ENCODE measurements at places on chromosomes 5 and 9.

DNA sequence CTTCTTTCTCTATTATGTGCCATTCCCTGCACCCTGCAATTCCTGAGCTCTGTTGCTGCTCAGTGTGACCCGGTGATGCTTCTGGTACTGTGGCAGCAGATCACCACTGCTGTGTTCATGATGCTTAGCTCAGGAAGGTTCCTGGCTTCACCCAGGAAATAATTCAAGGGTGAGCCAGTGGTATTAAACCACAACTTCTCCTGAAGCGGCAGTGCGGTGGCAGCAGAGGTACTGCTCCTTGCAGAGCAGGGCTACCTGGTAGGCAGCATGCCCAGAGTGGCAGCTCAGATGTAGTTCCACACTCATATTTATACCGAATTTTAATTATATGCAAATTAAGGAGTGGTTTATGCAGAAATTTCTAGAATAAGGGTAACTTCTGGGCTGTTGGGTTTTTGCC is 213.8 kb upstream of the ZNF608 start:
- DNase-seq, result no peak

DNA sequence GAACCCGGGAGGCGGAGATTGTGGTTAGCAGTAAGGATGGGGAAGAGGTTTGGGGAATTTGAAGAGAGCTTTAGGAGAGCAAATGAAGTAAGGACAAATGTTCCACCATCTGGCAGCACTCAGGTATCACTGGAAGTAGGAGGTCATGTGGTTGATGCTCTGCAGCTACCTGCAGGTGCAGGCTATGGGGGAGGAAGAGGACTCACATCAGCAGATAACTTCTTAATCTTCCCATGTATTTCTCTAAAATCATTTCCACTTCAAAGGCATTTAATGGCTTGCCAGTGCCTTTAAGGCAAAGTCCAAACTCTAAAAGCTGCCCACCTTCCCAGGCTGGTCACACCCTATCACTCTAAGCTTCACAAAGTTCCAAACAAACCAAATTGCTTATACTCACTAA is 8.1 kb upstream of the HAVCR1 start:
- DNase-seq, result no peak

DNA sequence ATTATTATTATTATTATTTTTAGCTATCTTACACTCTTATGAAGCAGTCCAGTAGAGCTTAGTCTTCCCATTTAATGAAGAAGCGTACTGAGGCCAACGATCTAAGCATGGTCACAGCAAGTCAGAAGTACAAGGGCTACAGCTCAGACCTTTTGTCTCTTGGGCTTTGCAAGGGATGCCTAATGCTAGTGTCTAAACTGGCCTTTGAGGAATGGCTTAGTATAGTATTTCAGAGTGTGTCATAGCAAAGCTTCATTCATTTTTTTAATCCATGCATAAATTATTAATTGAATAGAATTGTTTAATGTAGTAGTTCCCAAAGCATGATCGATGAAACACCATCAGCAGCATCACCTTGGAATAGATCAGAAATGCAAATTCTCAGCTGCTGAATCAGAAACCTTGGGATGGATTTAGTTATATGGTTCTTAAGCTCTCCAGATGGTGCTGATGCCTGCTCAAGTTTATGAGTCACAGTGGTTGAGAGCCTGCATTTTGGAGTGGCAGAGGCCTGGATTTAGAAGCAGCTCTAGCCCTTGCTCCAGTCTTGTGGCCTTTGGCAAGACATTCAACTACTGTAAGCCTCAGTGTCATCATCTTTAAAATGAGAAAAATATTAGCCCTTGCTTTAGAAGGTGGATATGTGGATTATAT is 6.1 kb downstream of the IL12B start:
- DNase-seq, result no peak

DNA sequence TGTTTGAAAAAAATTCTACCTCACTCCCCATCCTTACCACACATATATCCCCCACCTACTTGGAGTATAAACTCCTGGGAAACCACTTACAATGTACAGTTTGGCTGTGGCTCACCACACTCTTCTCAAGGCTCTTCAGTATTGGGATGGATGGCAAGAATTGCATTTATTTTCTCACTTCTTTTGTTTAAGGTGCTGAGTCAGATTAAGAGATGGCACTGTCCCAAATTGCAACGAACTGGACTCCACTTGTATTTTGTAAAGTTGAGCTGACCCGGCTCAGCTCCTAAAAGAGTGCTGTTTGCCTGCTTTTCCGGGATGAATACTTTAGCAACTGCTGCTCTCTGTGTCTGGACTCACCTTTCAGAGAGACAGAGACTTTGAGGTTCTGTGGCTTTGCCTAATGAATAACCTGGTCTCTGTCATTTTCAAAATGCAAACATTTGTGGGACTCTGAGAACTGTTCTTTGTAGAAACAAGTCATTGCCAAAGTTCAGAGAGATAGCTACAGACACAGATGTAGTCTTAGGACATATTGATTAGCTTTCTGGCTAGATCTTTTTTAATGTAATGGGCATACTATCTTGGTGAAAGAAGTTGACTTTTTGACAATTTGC is 42.2 kb downstream of the PPP2R2B start:
- no peak for DNase-seq

- no peak for DNase-seq
Observed at GRCh38 chr5:31059889-31060288, 133.6 kb upstream of the CDH6 start.

GRCh38 chr9:38529317-38529716 is 91.1 kb downstream of the ANKRD18A start:
- DNase-seq, result no peak

DNA sequence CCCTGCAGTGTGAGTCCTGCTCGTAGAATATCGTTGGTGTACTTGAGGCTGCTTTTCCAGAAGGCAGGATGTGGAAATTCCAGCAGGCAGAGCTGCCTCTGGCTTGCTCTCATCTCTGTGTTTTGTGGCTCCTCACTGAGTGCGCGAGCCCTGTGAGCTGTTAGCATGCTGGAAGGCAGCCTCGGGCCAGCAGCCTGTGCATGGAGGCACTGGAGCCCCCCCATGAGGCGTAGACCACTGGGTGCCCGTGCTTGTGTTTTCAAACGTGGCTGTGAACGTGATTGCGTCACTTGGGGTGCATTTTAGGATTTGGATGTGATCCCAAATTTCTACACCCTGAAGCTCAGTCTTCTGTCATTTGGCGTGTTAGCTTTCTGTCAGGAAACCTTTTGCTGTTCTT is 3.2 kb downstream of the WDR5 start:
- DNase-seq, result no peak

DNA sequence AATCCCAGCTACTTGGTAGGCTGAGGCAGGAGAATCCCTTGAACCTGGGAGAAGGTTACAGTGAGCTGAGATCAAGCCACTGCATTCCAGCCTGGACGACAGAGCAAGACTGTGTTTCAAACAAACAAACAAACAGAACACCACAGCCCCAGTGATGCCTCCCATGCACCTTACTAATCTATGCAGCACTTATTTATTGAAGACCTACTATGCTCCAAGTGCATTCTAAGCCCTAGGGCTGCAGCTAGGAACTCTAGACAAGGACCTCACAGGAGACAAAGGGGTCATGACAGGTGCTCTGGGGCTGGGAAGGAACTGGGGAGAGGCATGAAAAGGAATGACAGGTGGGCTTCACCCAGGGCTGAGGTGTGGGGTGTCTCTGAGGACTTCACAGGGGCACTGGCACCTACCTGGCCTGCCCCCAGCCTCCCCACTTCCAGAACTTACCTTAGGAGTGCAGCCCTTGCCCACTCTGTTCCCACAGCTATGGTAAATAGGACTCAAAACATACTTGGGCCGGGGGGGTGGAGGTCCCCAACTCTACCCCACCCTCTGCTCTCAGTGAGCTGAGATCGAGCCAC is 69.4 kb downstream of the C9orf50 start:
- DNase-seq, result no peak

GRCh38 chr9:81266674-81267073 is 422.7 kb downstream of the TLE1 start:
- DNase-seq, result no peak

- DNase-seq, result no peak
Observed at GRCh38 chr5:173271419-173271818, 36.4 kb upstream of the NKX2-5 start.

- no peak for DNase-seq
Observed at GRCh38 chr9:16753256-16753655, 117.2 kb downstream of the BNC2 start.

- no peak for DNase-seq
Observed at GRCh38 chr9:115633104-115633503, 515.1 kb upstream of the TNC start.

DNA sequence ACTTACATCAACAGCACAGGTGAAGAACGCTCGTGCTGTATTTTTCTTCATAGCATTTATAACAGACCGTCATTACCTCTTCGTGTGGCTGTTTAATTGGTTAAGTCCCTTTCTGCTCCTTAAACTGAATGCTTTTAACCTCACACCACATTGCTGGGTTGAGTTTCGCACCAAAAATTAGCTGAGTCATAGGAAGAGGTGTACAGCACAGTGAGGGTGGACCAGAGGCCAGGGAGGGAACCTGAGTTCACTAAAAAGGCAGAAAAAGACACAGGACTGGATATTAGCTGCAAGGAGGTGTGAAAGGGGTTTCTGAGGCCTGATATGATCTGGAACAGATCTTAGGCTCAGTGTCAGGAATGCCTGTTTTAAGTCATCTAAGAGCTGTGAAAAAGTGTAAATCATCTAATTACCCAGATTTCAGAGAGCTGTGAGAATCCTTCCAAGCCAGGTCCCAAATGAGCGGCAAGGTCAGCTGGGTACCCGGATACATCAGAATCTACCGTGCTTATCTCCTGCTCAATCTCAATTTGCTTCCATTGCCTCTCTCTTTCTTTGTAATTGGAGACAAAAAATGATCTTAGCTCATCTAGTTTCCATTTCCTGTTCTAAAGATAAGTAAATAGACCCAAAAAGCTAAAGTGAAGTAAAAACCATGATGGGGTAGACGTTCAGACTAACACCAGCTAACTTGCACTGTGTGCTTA is 7.1 kb upstream of the CFAP90 start:
- DNase-seq, result no peak

GRCh38 chr5:64519263-64519662 is 13.4 kb downstream of the RGS7BP start:
- no peak for DNase-seq

- no peak for DNase-seq
Observed at GRCh38 chr9:91986248-91986647, 36.2 kb upstream of the ROR2 start.

DNA sequence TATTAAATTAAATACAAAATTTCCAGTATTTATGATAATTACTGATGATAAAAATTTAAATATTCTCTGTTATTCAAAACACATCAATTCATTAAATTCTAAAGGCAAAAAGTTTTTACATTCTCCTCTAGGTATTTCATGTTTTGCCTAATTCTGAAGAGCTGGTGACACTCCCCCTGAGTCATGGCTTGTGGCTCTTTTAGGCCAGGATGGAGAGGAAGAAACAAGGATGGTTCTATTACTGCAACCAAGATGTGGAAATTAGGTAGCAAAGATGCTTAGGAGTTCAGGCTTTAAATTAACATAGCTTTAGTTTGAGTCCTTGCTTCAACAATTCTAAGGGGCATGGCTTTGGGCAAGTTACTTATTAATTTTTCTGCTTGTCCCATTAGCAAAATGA is 1295.8 kb downstream of the EFNA5 start:
- DNase-seq, result no peak

GRCh38 chr9:86598411-86599239 is 244.4 kb upstream of the TUT7 start:
- no peak for DNase-seq

DNA sequence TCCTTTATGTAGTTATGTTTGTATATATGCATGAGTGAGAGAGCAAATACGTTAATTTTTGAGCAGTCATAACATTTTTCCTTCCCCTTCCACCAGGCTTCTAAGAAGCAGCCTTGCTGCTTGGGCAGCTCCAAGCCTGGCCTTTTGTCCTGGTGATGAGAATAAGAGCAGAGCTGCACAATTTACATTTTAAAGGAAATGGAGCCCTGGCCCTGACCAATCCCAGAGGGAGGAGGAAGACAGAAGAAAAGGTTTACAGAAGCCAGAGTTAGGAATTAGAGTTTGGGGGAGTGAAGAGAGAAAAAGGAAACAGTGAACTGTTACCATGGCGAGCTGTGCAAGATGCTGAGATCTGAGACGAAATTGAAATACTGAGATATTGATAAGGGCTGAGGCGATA is 25.3 kb upstream of the EFNA5 start:
- no peak for DNase-seq

GRCh38 chr9:100431886-100432285 is 4.9 kb downstream of the MSANTD3 start:
- DNase-seq, result no peak

GRCh38 chr9:77959803-77960202 is 71.8 kb downstream of the GNAQ start:
- no peak for DNase-seq

DNA sequence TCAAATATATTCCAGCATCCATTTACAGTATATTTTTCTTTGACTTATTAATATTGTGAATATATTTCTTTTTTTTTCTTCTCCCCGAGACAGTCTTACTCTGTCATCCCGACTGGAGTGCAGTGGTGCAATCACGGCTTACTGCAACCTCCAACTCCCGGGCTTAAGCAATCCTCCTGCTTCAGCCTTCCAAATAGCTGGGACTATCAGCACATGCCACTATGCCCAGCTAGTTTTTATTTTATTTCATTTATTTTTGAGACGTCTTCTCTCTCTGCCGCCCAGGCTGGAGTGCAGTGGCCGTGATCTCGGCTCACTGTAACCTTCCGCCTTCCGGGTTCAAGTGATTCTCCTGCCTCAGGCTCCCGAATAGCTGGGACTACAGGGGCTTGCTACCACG is 7.4 kb upstream of the GLIPR2 start:
- no peak for DNase-seq

GRCh38 chr5:108814551-108814950 is 66.9 kb downstream of the FER start:
- no peak for DNase-seq

- DNase-seq, result no peak
Observed at GRCh38 chr9:16252616-16253015, 617.9 kb downstream of the BNC2 start.

- peak; percentile 49 for DNase-seq
Observed at GRCh38 chr5:147949711-147950573, 43.6 kb upstream of the C5orf46 start.

GRCh38 chr5:116536316-116537083 is 38.1 kb downstream of the SEMA6A start:
- no peak for DNase-seq

- DNase-seq, result no peak
Observed at GRCh38 chr9:82903503-82903902, 159.4 kb downstream of the RASEF start.

DNA sequence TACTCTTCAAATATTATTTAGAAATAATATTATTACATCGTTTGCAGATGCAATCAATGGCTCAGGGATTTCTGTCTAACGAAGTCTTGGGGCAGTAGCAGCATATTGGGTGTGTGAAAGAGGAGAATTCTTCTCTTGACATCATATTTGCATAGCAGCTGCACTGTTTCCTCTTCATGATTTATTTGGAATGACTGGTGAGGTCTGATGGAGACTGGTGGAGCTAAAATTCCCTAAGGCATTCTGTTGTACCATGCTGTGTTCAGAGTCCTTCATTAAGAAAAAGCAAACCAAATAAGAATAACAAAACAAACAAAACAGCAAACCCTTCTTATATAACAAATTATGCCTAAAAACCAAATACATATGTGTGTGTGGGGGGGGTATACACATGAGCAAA is 177.6 kb downstream of the DIRAS2 start:
- peak; percentile 30 for DNase-seq

GRCh38 chr5:73441378-73441777 is 7.2 kb downstream of the FOXD1 start:
- no peak for DNase-seq
